Amygdala (tissue), 56 donors: ENCODE measurements at places on chromosomes 13 and 19.

- DNase-seq, result no peak
Observed at GRCh38 chr19:58117841-58118575, 20.0 kb upstream of the ZSCAN18 start.

DNA sequence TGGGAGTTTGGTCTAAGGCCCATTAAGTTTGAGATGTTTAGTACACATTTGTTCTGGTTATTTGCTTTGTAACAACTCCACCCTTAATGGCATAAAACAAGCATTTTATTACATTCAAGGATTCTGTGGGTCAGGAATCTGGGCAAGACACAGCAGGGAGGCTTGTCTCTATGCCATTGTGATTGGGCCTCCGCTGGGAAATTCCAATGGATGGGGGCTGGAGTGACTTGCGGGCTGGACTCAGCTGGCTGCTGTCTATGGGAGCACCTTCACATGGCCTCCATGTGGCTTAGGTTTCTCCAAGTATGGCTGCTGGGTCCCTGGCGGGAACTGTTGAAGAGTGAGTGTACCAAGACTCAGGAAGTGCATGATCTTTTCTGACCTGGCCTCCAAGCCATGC is 159.0 kb downstream of the PAN3 start:
- no peak for DNase-seq

DNA sequence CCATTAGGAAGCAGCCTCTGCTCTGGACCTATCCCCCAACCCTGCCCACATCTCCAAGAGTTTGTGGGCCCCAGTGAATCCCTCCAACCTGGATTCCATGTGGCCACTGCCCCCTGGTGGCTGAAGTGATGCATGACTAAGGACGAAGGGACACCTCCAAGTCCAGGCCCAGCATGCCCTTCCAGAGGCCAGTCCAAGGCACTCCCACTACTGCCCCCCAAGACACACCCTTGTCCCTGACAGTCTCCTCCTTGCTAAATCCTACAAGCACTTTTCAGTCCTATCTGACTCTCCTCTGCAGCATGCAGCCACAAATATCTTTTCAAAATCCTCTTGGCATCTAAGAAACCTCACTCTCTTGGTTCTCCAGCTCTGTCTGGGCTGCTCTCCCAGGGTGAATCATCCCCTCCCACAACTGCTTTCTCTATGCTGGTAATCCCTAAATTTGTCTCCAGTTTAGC is 33.0 kb downstream of the DEDD2 start:
- DNase-seq, result peak; percentile 24

DNA sequence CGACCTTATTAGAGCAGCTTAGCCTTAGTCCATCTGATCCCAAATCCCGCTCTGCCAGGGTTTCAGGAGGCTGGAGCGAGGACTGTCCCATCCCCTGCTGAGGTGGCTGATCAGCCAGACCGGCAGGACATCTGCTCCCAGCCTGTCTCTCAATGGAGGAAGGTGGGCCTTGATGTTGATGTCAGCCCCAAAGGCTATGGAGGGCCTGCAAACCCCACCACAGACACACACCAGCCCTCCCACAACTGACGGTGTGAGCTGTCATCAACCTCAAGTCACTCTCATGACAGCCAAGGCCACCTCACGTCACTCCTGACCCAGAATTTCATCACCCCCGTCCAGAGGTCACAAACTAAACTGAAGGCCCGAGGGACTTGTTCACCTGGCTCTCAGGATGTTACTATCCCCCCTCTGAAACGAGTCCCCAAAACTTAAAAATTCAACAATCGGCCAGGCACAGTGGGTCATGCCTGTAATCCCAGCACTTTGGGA is 25.5 kb downstream of the RHPN2 start:
- no peak for DNase-seq

GRCh38 chr13:52744842-52745375 is 5.3 kb upstream of the CNMD start:
- no peak for DNase-seq

DNA sequence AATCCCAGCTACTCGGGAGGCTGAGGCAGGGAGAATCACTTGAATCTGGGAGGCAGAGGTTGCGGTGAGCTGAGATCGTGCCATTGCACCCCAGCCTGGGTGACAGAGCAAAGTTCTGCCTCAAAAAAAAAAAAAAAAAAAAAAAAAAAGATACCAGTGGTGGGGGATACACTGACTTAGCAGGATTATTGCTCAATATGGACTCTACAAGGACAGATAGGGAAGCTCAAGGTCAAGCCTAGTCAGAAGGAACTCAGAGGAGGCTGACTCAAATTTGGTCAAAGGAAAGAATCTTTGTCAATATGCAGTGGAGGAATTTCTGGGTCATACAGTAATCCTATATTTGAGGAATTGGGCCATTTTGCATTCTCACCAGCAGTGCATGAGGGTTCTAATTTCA is 6.7 kb upstream of the DIAPH3 start:
- DNase-seq, result no peak

- DNase-seq, result no peak
Observed at GRCh38 chr19:39430675-39431593, 4.8 kb downstream of the RPS16 start.

- DNase-seq, result no peak
Observed at GRCh38 chr13:107421951-107422350, 793.4 kb downstream of the LIG4 start.

GRCh38 chr19:15714638-15715037 is 13.2 kb upstream of the OR10H2 start:
- no peak for DNase-seq

- no peak for DNase-seq
Observed at GRCh38 chr13:33445476-33445875, 159.9 kb upstream of the STARD13 start.

DNA sequence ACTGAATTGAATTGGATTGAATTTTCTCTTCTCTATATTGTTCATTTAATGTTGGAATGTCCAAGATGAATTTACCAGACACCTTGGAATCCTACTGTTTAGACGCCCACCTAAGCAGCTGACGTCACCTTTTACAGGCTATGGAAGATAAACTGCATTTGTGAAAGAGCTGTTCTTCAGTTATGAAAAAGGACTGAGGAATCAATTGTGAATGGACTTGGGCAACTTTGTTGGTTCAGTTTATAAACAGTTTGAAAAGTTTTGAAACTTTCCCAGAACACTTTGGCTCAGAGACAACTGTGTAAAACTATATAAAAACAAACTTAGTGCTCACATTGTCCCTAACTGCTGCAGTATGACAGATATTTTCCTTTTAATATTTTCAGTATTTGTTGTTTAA is 590.8 kb upstream of the SPRY2 start:
- no peak for DNase-seq

DNA sequence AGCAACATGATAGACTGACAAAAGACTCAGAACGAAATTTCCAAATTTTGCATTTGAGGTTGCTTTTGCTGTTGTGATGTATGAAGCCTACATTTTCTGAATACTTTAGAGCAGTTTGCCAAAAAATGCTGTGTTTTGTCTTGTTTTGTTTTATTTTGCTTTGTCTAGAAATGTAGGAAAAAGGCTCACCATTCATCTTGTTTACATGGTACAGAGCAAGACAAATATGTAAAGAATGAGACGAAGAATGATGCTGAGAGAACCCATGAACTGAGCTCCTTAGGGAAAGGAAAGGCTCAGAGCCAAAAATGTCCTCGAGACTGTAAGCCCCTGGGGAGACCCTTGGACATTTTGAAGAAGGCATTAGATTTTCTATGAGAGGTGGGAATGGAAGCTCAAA is 6.8 kb upstream of the SPART start:
- DNase-seq, result no peak

DNA sequence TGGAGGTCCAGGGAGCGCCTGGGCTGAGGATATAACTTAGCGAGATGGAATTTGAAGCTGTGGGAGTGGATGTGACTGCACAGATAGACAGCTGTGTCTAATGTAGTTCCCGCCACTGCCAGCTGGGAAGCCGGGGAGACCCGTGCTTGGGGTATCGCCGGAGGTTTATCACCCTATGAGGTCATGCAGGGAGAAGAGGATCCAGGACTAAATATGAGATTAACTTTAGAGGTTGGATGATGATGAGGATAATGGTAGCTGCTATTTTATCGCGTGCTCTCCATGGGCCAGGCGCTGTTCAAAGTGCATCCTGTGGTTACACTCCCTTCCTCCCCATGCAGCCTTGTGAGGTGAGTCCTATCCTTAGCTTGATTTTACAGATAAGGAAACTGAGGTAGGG is 19.9 kb downstream of the SSC5D start:
- no peak for DNase-seq

- no peak for DNase-seq
Observed at GRCh38 chr13:23380534-23380933, 53.0 kb downstream of the SACS start.

DNA sequence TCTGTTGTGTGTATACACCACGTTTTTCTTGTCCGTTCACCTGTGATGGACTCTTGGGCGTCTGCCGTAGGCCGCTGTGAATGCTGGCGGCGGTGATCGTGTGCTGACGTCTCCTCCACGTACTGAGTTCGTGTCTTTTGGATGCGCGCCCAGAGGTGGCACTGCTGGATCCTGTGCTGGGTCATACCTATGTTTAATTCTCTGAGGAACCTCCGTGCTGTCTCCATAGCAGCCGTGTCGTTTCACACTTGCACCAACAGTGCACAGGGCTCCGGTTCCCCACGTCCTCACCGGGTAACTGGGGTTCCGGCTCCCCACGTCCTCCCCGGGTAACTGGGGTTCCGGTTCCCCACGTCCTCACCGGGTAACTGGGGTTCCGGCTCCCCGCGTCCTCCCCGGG is 56.2 kb downstream of the ATP11A start:
- no peak for DNase-seq

DNA sequence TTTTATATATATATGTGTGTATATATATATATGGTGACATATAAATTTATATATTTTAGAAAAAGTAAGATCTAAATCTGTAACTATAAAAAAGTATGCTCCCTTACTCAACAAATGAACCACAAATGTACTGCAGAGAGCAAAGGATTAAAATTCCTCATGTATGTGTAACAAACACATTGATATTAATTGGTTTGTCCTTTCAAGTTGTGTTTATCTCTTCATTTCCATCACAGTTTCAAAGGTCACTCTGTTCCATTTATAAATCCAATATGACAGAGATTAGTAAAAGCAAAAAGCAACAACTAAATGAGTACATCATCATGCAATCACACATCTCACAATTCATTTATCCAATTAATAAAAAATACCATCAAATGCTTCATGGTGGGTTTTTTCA is 247.9 kb downstream of the DACH1 start:
- no peak for DNase-seq

GRCh38 chr19:39165857-39166256 is 30.9 kb upstream of the NCCRP1 start:
- DNase-seq, result no peak

- peak; percentile 42 for DNase-seq
Observed at GRCh38 chr19:18785179-18786124, 5.7 kb downstream of the COMP start.

GRCh38 chr19:5595129-5595528 is 27.4 kb upstream of the TINCR start:
- no peak for DNase-seq

DNA sequence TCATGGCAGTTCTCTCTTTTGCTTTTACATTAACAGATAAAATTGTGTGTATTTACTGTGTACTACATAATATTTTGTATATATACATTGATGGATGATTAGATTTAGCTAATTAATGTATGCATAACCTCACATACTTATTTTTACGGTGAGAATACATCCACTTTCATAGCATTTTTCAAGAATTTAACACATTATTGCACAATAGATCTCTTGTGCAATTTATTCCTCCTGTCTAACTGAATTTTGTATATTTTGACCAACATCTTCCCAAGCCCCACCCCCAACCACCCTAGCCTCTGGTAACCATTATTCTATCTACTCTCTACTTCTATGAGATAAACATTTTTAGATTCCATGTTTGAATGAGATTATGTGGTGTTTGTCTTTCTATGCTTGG is 194.7 kb downstream of the RBM26 start:
- no peak for DNase-seq

DNA sequence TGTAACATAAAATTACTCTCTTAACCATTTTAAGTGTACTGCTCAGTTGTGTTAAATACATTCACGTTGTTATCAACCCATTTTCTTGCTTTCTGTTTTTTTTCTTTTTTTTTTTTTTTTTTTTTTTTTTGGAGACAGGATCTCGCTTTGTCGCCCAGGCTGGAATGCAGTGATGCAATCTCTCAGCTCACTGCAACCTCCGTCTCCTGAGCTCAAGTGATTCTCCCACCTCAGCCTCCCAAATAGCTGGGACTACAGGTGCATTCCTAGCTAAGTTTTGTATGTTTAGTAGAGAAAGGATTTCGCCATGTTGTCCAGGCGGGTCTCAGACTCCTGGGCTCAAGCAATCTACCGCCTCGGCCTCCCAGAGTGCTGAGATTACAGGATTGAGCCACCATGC is 42.5 kb upstream of the C13orf42 start:
- no peak for DNase-seq

DNA sequence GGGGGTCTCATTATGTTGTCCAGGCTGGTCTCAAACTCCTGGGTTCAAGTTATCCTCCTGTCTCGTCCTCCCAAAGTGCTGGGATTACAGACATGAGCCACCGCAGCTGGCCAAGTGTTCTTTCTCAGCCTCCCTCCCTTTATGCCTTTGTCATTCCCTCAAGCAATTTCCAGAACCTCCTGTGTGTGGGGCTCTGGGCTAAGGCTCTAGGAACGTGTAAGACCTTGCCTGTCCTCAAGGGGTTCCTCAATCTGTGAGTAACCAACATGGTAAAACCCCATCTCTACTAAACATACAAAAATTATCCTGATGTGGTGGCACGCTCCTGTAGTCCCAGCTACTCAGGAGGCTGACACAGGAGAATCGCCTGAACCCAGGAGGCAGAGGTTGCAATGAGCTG is 15.5 kb upstream of the SPACA4 start:
- DNase-seq, result no peak

- DNase-seq, result no peak
Observed at GRCh38 chr13:112171570-112171965, 104.6 kb downstream of the SOX1 start.

GRCh38 chr13:84933797-84934196 is 865.4 kb downstream of the SLITRK6 start:
- DNase-seq, result no peak

- DNase-seq, result no peak
Observed at GRCh38 chr13:57624565-57625435, 6.7 kb upstream of the PCDH17 start.

- no peak for DNase-seq
Observed at GRCh38 chr13:33958964-33959363, 141.0 kb downstream of the RFC3 start.

- DNase-seq, result no peak
Observed at GRCh38 chr13:73035660-73036059, 23.1 kb upstream of the KLF5 start.

GRCh38 chr19:53294786-53295441 is 27.4 kb upstream of the VN1R4 start:
- no peak for DNase-seq
